NCI-H187 treated with DMSO at 0.1 percent for 48 hours (cell line): ENCODE measurements at places on chromosomes 7 and 10.

DNA sequence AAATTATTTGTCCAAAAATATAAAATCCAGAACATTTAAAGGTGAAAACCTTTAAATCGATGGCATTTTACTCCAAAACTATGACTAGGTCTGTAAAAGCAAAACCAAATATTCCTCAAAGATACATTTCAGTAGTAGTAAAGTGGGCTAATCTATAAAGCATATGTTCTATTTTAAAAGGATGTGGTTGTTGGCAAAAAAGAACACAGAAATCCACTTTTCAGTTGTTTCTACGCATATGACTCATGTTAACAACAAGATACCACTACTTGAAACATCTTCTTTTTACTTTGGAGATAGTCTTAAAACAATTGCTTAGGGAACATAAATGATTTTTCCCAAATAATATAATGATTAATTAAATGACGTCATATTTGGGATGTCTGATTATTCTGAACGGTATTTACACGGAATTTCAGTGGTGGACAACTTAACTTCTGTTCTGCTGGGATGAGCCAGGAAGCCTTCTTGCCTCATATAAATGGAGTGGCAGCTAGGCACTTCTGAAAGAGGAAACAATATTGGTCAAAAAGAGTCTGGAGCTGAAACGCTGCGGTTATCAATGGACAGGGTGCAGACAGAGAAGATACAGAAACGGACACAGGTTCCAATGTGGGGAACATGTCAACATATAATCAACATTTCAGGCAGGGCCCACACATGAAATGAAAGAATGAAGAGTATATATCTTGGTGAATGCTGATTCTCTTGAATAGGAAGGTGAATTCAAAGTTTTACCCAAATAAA is 78.5 kb downstream of the ETV1 start:
- no peak for DNase-seq

GRCh38 chr7:158695726-158696452 is 8.7 kb downstream of the NCAPG2 start:
- no peak for DNase-seq

DNA sequence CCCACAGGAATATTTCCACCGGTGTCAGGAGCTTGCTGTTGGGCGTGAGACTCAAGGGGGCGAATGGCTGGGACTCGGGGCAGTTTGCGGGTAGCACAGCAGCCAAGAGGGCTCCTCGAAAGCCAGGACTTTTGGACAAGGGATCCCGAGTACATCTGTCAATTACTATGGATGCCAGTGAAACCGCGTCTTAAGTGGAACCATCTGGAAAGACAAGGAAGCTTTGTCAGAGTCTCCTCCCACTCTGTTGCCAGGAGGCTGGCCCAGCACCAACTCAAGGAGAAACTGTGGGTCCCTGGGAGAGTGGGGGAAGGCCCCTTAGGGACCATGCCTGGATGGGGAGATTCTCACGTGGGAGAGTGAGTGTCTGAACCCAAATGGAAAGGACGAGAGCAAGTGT is 57.1 kb downstream of the C10orf143 start:
- DNase-seq = no peak

- DNase-seq = no peak
These were observed 47.6 kb downstream of the PLXNA4 start for GRCh38 chr7:132528695-132529094.

DNA sequence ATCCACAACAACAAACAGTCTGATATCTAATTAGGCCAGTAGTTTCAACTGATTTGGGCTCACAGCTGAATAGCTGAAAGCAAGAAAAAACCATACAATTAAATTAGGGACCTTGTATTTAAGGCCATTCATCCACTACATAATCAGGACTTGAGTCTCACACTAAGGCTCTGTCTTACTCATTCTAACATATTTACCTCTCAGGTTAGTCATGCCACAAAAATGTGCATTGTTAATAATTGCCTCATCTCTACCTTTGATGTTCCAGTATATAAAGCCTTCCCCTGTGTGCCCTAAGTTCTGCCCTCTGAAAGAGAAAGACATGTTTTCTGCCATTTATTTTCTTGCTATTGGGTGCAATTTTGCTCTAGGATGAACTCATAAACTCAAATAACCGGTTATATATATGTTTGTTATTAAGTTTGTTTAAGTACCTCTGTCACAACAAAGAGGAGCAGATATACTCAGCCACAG is 5.3 kb upstream of the C1GALT1 start:
- no peak for DNase-seq

DNA sequence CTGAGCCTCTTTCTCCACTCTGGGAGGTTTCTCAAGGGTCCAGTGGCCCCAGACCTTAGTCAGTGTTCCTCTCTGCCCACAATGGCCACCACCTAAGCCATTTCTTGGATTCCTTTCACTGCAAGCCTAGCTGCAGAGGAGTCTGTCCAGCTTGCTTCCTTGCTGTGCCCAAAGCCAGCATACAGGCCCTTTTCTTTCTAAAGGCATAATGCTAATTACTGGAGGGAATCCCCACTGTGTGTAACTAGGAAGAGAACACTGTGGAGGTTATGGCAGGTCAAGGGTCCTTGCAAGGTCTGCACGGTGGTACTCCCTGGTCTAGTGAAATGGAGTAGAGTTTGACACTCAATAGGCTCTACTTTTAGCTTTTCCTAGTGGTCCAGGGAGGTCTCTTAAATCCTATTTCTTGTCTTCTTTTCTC is 70.4 kb upstream of the CC2D2B start:
- DNase-seq = no peak

GRCh38 chr7:27686315-27686714 is 23.6 kb upstream of the HIBADH start:
- no peak for DNase-seq

DNA sequence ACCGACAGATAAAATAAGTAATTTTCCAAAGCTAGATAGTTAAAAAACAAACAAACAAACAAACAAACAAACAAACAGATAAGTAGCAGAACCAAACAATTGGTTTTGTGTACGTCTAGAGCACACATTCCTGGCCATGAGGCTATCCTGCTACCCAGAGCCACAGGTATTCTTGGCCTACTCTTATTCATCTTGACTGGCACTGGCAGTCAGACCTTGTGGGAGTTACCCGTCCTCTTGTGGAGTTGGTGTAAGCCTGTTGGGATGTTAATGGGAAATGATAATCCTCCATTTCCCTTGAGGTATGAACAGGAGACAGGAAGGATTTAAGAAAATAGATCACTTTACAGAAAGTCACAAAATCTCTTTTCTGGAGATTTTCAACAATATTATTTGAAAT is 142.4 kb upstream of the MEOX2 start:
- DNase-seq = no peak

DNA sequence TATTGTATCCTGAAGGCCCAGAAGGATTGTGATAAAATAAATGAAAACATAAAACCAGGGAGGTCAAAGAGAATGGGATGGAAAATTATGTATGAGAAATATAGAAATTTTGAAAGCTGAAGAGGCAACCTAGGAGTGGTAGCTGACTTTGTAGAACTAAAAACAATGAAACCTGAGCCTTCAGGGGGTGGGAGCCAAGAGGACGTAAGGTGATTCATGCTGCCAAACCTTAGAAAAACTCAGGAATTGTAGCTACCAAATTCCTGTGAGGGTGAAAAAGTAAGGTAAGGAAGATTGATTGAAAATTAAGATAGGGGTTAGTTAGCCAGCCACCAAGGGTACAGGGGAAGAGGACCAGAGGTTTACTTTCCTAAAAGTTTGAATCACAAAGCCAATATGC is 213.2 kb downstream of the KCND2 start:
- no peak for DNase-seq

- no peak for DNase-seq
These were observed 376.5 kb upstream of the SORCS1 start for GRCh38 chr10:107540981-107541380.

GRCh38 chr7:102146122-102146521 is 140.5 kb upstream of the SH2B2 start:
- no peak for DNase-seq

- DNase-seq = no peak
These were observed 135.4 kb upstream of the PCBD1 start for GRCh38 chr10:71023704-71024283.

GRCh38 chr7:146208492-146208891 is 91.9 kb downstream of the CNTNAP2 start:
- DNase-seq = no peak

DNA sequence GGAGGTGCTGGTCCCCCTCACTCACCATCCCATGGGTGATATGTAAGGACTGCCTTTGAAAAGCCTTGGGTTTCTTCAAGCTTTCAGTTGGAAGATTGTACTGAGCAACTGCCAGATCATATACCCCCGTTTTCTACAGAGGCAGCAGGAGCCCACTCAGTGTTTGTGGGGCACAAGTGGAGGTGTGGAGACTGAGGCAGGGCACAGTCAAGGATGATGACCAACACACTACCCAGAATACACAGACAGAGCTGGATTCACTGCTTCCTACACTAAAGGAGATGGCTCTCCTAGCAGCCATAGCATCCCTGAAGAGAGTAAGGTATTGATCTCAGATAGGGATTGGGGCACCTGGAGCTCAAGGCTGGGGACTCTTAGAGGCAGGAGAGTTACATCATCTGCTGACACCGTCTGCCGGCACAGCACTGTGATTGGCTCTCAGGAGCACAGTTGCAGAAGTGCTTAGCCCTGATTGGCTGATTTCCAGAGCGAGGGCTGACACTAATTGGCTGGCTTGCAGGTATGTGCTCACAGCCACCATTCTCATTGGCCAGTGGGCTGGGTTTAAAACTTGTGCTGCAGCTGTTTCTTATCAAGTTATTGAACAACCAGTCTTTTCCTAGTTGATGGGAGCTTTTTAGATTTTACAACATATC is 77.9 kb upstream of the PFKP start:
- no peak for DNase-seq

GRCh38 chr10:78811174-78811573 is 257.6 kb upstream of the ZMIZ1 start:
- no peak for DNase-seq

DNA sequence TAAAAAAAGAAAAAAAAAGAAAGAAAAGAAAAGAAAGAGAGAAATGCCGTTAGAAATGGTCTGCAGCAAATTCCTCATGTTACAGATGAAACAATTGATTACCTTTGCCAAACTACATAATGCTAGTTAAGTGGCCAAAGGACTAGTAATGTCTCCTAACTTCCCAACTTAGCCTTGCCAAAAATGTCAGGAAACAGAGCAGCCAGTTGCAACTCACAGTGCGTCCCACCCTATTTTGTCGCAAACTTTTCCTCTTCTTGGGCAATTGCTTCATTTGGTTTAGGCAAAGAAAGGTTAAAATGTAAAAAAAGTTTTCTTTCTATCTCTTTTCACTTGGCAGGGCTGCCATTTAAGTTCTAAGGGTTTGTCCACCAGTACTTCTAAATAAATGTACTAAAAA is 53.1 kb downstream of the APBB1IP start:
- DNase-seq = no peak

DNA sequence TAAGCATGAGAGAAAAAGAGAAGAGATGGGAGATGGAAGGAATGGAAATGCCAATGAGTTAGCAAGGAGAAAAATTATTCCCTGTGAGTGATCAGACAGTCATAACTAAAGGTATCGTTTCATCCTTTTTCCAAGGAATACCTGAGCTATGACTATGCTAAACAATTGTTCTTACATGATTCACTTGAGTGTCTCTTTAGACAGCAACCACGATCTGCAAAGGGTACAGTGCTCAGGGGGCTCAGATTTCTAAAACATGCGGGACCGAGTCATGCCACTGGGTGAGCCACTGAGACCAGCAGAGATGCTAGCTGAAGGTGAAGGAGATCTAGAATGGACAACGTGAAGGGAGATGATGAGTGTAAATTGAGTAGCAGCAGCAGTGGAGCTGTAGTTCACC is 78.0 kb upstream of the CTTNBP2 start:
- no peak for DNase-seq

DNA sequence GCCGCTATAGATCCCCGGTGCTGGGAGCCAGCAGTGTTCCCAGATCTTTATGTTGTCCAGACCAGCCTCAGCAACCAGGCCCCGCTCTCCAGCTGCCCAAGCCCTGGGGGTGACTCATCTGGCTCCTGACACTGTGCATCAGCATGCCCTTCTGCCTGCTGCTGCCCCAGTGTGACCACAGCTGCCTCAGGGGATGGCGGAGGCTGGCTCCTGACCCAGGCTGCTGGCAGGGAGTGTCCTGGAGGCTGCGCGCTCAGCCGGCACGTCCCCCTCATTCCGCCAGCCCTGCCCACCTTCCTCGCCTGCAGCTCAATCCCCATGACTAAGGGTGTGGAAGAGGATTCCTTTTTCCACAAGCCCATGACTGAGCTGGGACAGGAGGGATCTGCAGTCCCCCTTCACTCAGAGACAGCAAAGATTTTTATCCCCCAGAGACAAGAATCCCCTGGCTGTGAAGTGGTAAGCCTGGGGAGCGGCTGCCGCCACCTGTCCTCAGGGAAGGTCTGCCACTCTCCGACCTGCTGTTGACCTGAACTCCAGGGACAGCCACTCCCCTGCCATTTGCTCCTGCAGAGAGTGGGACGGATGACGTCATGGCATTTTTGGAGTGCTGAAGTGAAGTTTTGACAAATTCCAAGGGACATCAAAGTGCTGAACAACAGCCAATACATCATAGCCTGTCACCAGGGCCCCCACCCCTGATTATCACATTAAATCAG is 182.8 kb upstream of the BMPER start:
- DNase-seq = no peak

GRCh38 chr10:31578181-31578852 is 259.3 kb downstream of the ZEB1 start:
- no peak for DNase-seq

DNA sequence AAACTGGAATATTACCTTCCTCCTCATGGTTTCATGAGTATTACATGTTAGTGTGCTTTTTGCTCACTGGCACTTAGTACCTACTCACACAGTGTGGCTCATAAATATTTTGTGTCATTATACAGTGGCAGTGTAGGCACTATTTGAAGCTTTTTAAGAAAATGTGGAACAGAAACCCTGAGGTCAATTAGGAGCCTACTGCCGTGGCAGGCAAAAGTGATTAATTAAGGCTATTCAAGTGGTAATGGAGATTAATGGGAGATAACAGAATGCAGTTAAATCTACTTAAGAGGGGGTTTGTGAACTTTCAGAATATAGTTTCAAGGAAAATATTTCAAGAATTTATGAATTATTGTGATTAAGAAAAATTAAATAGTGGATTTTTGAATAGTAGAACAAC is 277.6 kb downstream of the HGF start:
- DNase-seq = no peak

DNA sequence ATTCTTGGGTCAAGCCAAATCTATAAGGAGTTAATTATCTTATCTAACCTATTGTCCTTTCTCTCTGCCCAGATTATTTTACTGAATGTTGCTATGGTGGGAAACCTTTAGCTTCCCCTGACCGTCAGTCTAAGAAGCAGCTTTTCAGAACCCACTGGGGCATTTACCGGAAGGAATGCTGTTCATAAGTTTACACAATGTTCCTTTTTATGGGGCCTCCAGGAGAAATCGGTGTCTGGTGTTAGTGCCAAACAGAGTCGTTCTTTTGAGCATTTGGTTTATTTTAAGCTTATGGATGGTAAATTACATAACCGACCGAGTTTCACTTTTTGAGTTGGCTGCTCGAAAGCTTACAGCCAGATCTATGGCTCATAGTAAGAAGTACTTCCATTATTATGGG is 111.9 kb downstream of the CACNB2 start:
- no peak for DNase-seq

DNA sequence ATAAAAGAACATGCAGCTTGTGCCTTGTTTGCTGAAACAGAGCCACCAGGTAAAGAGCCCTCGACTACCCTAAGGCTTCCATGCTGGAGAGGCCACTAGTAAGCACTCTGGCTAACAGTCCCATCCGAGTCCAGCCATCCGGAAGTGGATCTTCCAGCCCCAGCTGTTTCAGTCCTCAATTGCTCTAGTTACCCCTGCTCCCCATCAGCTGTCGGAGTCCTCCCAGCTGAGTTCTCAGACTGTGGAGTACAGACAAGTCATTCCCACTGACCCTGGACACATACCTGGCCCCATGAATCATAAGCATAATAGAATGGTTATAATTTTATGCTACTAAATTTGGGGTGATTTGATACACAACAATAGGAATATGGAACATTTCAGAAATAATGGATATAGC is 13.5 kb upstream of the FZD1 start:
- DNase-seq = no peak
